ENCODE measurements at places on chromosomes 2 and 18. TPM values are rescaled to one million over a fixed set of nuclear protein-coding genes. Genes with fewer than 3 reads are reported as not detected.

- H3K4me1 ChIP-seq: no peaks in the 10 kb centered on the region
- no peak overlapping the region for H3K4me3 ChIP-seq
- peak; percentile 27 for DNase-seq
Observed at GRCh38 chr2:177724398-177725287, 332.1 kb downstream of the AGPS start.

GRCh38 chr2:47266939-47267710 is 112.0 kb upstream of the STPG4 start:
- H3K27me3 ChIP-seq: no peaks in the 10 kb centered on the region
- no peaks in the 10 kb centered on the region for H3K36me3 ChIP-seq
- DNase-seq: no peak

The CDK15 gene
- total RNA-seq: not detected

DNA sequence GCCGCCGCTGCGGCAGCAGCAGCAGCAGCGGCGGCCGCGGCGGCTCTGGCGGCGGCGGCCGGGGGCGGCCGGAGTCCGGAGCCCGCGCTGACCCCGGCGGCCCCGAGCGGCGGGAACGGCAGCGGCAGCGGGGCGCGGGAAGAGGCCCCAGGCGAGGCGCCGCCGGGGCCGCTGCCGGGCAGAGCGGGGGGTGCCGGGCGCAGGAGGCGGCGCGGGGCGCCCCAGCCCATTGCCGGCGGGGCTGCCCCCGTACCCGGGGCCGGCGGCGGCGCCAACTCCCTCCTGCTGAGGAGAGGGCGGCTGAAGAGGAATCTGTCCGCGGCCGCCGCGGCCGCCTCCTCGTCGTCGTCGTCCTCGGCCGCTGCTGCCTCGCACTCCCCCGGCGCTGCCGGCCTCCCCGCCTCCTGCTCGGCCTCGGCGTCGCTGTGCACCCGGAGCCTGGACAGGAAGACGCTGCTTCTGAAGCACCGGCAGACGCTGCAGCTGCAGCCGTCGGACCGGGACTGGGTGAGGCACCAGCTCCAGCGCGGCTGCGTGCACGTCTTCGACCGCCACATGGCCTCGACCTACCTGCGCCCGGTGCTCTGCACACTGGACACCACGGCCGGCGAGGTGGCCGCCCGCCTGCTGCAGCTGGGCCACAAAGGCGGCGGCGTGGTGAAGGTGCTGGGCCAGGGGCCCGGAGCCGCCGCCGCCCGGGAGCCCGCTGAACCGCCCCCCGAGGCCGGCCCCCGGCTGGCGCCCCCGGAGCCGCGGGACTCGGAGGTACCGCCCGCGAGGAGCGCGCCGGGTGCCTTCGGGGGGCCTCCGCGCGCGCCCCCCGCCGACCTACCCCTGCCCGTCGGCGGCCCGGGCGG is 646 bp downstream of the PHLPP1 start:
- peak overlapping the region; percentile 64 for H3K27ac ChIP-seq
- H3K4me1 ChIP-seq: peaks cover 27% of the 10 kb centered on the region
- no peaks in the 10 kb centered on the region for H3K36me3 ChIP-seq

- H3K4me1 ChIP-seq: no peaks in the 10 kb centered on the region
- H3K4me3 ChIP-seq: no peak overlapping the region
- no peaks in the 10 kb centered on the region for H3K36me3 ChIP-seq
- no peak overlapping the region for H3K27ac ChIP-seq
- DNase-seq: no peak
Observed at GRCh38 chr2:234061624-234062257, 11.2 kb downstream of the SPP2 start.

GRCh38 chr2:146031158-146031557 is 1511.2 kb upstream of the ZEB2 start:
- H3K36me3 ChIP-seq: no peaks in the 10 kb centered on the region
- H3K27ac ChIP-seq: no peak overlapping the region

DNA sequence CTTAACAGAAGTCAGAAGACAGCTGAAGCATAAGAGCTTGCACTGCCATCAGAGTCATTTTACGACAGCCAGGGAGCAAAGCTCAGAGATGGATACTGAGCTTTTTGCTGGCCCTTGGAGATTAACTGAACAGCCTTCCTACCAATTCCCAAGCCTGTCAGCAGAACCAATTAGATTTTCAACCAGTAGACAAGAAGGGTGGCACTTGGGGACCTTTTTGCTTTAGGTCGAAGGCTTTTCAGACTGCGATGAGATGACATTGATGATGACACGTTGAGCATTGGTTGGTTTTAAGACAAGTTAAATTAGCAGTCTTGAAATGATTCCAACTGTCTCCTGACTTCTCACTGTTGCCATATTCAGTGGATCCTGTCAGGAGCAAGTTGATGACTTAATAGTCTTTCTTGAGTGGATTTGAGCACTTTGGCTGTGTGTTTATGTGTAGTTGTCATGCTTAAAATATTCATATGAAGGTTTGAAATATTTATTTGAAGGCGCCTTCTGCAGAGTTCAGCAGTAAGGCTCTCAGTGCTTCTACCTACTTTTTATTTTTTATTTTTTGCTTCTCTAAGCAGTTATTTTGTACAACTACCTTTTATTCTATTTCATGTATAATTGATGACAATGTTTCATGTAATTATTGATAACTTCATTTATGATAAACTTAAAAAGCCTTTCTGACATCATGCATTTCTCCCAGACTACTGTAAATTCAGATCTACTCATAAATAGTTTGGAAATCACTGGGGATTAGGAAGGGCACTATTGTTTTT is 256.7 kb downstream of the CAMKMT start:
- no peaks in the 10 kb centered on the region for H3K4me1 ChIP-seq
- no peak for DNase-seq

DNA sequence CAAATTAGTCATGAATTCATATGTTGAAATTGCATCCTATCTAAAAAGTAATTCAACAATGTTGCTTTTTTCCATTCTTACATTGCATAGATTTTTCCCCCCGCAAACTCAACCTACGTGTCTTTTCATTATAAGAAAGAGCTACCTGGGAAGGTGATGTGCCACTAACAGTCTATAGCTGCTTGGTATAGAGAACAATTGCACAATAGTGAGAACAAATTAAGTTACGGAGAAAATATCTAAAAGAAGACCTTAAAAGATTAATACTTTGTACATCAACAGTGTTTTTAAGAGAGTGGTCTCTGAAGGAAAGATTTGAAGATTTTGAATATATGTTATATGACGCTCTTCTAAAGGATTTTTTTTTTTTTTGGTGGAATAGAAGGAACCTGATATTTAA is 111.8 kb downstream of the STK39 start:
- H3K27ac ChIP-seq: no peak overlapping the region
- 0 out of 2 replicates have a peak, but pooled peaks cover 3% of the 10 kb centered on the region for H3K36me3 ChIP-seq
- H3K27me3 ChIP-seq: no peaks in the 10 kb centered on the region
- H3K4me1 ChIP-seq: peaks cover 28% of the 10 kb centered on the region
- DNase-seq: no peak

The KCNG2 gene
- not detected for total RNA-seq

All from HCT116 (cell line).